ENCODE measurements at places on chromosomes 3 and 15.

DNA sequence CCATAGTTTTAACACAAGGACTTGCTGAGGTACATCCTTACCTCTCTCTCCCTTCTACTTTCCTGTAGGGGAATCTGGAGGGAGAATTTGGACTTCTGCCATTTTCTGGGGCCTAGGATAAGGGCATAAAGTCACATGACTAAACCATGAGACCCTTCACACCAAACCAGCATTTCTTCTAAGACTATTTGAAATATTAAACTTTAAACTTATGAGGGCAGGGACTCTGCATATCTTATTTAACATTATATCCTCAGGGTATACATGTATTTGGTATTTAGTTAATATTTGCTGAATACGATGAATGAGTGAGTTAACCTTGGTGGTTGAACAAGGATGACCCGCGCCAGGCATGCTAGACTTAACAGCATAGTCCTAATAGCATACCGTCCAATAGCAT, 63.4 kb downstream of the USP13 start:
- no peak overlapping the region for H3K4me3 ChIP-seq
- no peaks in the 10 kb centered on the region for H3K27me3 ChIP-seq
- no peak overlapping the region for H3K27ac ChIP-seq
- no peaks in the 10 kb centered on the region for H3K4me1 ChIP-seq
- H3K36me3 ChIP-seq: no peaks in the 10 kb centered on the region

GRCh38 chr3:38214560-38214959, 49.2 kb downstream of the OXSR1 start:
- no peaks in the 10 kb centered on the region for H3K4me1 ChIP-seq
- no peak overlapping the region for H3K27ac ChIP-seq
- no peak overlapping the region for H3K4me3 ChIP-seq
- no peak for DNase-seq
- H3K36me3 ChIP-seq: peaks cover 3% of the 10 kb centered on the region

GRCh38 chr3:82165266-82165665, 403.8 kb upstream of the GBE1 start:
- H3K4me1 ChIP-seq: no peaks in the 10 kb centered on the region
- H3K36me3 ChIP-seq: no peaks in the 10 kb centered on the region
- H3K4me3 ChIP-seq: no peak overlapping the region
- DNase-seq: no peak
- no peak overlapping the region for H3K27ac ChIP-seq
- H3K27me3 ChIP-seq: no peaks in the 10 kb centered on the region

DNA sequence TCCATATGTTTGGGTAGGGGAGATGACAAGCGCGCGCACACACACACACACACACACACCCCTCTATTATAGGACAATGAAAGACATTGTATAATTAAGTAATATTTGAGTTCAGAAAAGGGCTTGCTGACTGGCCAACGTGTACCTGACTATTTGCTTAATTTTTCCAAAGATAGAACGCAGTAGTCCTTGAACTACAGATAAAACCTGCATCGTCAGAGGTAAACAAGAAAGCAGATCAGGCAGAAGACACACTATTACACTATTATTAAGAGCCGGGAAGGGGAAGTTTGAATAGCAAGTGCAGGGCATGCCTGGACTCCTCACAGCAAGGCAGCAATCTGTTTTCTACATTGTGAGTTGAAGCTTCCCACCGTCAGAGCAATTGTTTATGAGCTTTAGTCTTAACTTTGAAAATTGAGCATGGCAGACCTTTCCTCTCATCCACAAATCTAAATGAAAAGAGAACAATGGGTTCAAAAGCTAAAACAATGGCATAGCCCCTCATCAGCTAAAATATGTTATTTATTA, 427.7 kb downstream of the GABRG3 start:
- no peaks in the 10 kb centered on the region for H3K36me3 ChIP-seq
- H3K4me1 ChIP-seq: no peaks in the 10 kb centered on the region
- no peaks in the 10 kb centered on the region for H3K27me3 ChIP-seq
- no peak overlapping the region for H3K4me3 ChIP-seq
- H3K27ac ChIP-seq: no peak overlapping the region

GRCh38 chr15:73941871-73942635, 15.8 kb downstream of the LOXL1 start:
- no peaks in the 10 kb centered on the region for H3K36me3 ChIP-seq
- H3K27ac ChIP-seq: no peak overlapping the region
- no peak overlapping the region for H3K4me3 ChIP-seq
- no peaks in the 10 kb centered on the region for H3K27me3 ChIP-seq
- H3K4me1 ChIP-seq: peaks cover 17% of the 10 kb centered on the region

DNA sequence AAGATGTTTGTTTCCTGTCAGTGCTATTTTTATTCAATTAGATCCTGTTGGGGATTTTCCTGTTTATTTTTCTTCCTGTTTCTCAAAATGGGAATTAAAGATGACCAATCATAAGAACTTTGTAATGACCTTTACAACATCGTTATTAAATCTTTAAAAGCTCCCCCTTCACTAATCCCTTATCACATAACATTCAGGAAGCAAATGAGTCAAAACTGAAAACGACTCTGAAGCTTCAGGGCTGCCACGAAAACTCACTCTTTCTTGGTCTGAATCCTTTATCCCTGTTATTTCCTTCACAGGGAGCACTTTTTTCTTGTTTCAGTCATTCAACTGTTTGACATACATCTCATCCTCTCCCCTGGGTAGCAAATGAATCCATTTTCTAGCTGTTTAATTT, 75.8 kb upstream of the MB21D2 start:
- no peaks in the 10 kb centered on the region for H3K36me3 ChIP-seq
- H3K27me3 ChIP-seq: no peaks in the 10 kb centered on the region
- no peaks in the 10 kb centered on the region for H3K4me1 ChIP-seq
- H3K4me3 ChIP-seq: no peak overlapping the region

DNA sequence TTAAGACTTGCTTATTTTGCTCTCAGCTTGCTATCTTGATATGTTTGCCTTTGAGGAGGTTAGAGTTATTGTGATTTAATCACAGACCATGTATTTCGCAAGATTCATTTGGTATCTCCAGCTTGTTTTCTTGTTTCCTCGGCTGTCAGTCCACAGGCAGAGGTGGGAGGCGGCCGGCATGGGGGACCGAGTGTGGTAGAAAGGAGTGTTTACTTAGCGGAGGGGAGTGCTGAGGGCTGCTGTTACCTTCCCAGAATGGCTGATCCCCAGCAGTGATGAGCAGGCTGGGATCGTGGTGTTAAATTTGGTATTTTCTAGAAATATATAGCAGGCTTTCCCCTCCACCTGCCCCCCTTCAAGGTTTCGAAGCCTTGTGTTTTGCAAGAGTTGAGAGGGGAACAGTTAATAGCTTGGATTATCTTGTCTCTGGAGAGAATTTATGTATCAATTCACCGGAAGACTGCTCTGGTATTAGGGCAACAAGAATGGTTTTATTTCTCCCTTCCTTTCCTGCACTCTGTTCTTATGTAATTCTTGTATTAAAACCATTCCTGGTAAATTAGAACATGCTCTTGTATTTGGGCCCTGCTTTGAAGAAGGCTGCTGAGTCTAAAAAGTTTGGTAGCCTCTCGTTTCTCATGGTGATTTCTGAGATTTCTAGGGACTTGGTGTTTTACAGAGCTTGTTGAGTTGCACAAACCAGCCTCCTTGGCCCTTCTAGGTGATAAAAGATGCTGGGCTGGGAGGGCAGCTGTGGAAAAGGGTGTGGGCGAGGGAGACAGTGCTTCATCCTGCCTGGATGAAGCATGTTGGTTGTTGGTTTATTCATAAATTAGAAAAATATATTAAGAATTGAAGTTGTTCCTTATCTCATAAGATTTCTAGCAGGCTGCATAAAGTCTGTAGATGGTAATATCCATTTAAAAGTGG, 151.4 kb downstream of the IGF1R start:
- no peak overlapping the region for H3K4me3 ChIP-seq
- no peak for DNase-seq
- no peaks in the 10 kb centered on the region for H3K36me3 ChIP-seq
- no peaks in the 10 kb centered on the region for H3K27me3 ChIP-seq

DNA sequence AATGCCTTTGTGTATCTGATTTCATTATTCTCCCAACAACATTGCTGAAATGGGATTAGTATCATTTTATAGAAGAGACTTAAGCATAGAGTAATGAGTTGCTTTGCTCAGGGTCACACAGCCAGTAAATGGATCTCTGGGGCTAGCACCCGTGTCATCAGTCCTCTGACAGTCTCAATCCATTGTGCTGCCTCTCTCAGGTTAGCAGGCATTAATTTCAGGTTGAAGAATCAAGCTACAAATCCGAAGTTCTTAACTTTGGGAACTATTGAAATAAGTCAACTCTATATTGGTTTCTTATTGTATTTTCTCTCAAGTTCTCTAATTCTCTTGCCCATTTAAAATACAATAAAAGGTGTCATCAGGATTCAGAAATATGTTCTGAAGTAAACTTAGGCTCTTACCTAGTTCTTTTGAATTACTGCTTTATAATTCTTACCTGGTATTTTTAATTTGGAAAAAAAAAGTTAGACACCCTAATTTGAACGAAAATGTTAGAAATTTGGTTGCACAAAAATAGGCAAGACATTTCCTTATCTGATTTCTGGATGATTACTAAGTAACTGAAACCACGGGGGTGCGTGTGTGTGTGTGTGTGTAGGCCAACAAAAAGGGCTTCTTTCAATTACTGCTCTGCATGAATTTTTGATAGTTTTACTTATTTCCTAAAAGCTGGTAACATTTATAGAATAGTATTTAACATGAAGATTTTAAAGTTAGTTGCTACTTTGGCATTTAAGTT, 189.8 kb downstream of the MBNL1 start:
- no peak overlapping the region for H3K4me3 ChIP-seq
- no peaks in the 10 kb centered on the region for H3K27me3 ChIP-seq
- peaks cover 60% of the 10 kb centered on the region for H3K36me3 ChIP-seq
- H3K27ac ChIP-seq: peak overlapping the region; percentile 3
- no peak for DNase-seq

DNA sequence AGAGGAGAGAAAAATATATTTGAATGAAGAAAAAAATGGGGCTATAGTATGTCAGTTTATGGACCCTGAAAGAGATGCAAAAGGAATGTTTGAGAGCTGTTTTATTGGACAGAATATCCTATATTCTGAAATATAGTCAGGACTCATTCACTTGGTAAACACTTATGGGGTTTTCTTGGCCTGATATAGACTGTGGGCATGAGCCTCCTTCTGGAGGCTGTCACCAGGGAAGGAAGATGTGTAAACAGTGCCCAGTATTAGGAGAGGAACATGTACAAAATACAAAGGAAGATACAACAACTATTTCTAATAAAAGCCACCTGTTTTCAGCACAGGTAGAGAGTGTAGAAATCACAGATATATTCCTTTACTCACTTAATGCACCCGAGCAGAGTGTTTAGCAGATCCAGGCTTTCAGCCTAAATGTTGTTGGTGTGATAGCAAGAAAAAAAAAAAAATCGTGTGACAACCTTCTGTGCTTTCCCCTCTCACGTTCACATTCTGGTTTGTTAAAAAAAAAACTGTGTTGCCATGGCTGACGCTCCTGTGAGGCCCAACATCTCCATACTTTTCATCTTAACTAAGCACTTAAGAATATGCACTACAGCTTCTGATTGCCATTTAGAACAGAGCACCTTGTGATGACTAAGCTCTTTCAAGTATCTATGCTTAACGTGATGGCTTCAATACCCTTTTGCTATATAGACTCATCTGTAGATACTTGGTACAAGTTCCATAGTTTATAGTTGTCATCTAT, 134.1 kb downstream of the MBNL1 start:
- no peak for DNase-seq
- H3K27me3 ChIP-seq: no peaks in the 10 kb centered on the region
- peaks cover 23% of the 10 kb centered on the region for H3K4me1 ChIP-seq
- peak overlapping the region; percentile 55 for H3K27ac ChIP-seq

- no peaks in the 10 kb centered on the region for H3K27me3 ChIP-seq
- no peak overlapping the region for H3K4me3 ChIP-seq
- no peak for DNase-seq
- peaks cover 4% of the 10 kb centered on the region for H3K4me1 ChIP-seq
- H3K36me3 ChIP-seq: no peaks in the 10 kb centered on the region
These were observed 707.1 kb upstream of the CFAP20DC start for GRCh38 chr3:59756934-59757333.

DNA sequence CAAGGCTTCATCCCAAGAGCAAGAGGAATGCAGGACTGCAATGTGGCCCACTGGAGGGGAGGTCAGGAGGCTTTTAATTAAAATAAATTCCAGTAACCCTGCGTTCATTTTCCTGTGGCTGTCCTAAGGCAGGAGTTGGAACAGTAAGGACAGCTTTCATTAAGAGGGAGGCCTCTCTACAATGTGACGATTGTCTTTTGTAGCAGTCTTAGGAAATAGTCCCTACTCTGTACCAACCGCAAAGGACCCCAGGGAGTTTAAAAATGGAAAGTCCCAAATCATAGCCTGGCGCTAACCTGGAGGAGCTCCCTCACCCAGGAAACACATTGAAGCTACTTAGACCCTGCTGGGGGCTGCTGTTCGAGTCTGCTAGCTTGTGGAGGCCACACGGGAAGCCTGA, 62.8 kb downstream of the SYNM start:
- H3K27me3 ChIP-seq: no peaks in the 10 kb centered on the region
- no peaks in the 10 kb centered on the region for H3K36me3 ChIP-seq
- H3K4me3 ChIP-seq: no peak overlapping the region

GRCh38 chr3:177478170-177478867, 281.0 kb upstream of the TBL1XR1 start:
- no peaks in the 10 kb centered on the region for H3K27me3 ChIP-seq
- H3K36me3 ChIP-seq: no peaks in the 10 kb centered on the region
- H3K4me3 ChIP-seq: no peak overlapping the region
- H3K4me1 ChIP-seq: no peaks in the 10 kb centered on the region
- no peak overlapping the region for H3K27ac ChIP-seq
- DNase-seq: no peak

- H3K4me3 ChIP-seq: no peak overlapping the region
- no peaks in the 10 kb centered on the region for H3K27me3 ChIP-seq
- DNase-seq: no peak
- no peak overlapping the region for H3K27ac ChIP-seq
- no peaks in the 10 kb centered on the region for H3K4me1 ChIP-seq
These were observed 152.7 kb downstream of the CHSY1 start for GRCh38 chr15:101099183-101099582.
